ENCODE measurements at places on chromosomes 12 and 14.

DNA sequence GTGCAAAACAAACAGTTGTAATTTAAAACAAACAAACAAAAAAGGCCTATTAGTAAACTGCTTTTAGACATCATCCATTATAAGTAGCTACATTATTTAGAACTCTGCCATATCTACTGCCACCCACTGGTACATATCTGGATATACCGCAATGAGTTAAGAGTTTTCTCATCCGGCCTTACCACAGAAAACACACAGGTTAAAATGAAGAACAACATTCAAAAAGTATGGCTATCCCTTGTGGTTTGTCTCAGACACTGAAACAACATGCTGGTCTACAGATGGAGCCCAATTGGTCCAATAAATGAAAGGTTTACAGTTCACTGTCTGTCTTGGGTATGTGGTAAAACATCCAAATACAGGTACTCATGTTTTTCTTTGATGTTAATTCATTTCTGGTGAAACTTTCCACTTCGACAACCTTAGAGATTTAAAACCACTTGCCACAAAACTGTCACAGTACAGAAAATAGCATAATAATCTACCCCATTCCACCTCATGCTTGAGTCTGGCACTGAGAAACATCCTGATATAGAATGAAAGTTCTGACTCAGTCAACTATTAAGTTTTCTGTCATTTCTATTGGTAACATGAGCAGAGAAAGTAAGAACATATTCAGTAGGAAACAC, 354.3 kb downstream of the CEP128 start:
- DNase-seq = no peak

DNA sequence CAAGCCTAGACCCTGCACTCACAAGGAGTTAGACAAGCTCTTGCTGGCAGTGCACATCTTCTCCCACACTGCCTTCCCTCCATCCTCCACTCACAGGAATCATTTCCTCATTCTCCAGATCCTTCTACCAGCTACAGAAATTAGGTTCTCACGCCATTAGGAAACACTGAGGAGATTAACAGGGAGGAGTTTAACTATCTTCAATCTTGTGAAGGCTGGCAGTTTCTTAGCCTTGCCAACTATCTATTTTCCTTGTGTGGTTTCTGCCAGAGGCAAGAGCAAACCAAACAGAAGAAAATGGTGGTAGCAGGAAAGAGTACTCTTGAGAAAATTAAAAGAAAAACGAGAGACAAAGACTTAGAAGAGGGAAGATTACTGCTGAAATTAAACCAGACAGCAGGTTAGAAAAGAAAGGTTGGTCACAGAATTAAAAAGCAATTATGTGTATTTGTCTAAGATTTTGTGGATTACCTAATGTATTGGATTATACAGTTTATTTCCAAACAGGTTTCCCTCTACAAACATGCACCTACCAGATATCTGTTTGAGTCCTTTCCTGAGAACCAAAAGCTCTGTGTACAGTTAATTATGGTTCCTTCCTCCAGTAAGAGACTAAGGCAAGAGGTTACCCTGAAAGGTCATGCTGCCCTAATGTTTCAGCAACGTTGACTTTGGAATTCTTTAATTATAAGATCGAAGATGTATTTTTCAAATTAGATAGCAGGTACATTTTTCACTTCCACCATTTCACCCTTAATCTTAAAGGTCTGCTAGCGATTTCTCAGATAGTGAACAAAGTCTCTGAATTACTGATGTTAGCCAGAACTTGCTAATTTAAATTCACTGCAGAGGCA, 5.0 kb downstream of the RERG start:
- no peak for DNase-seq

DNA sequence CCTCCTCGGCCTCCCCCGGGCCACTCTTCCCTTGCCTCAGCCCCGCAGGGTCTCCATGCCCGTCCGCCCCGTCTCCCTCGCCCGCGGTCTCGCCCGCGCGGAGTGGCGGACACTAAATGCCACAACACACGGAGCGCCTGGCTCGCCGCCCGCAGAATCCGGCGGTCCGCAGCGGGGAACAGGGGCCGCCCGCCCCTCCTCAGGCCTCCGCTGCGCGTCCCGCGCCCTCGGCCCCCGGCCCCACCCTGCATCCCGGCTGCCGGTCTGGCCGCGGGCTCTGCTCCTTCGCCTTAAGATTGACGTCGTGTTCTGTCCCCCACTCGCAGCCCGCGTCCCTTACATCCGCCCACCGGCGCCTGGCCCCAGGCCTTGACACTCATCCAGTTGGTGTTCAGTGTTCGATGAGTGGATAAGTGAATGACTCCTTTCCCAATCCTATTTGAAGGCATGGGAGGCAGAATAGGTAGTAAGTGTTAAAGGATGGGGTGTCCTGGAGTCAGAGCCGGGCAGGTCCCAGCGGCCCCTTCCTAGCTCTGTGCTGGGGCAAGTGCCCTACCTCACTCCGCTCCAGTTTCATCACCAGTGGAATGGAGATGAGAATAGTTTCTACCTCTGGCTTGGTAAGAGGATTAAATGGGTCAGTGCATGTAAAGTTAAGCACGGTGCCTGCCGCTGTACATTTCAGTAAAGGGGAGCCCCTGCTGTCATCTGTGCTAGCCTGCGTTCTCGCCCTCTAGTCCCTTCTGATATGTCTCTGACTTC, 622 bp downstream of the TECPR2 start:
- no peak for DNase-seq

DNA sequence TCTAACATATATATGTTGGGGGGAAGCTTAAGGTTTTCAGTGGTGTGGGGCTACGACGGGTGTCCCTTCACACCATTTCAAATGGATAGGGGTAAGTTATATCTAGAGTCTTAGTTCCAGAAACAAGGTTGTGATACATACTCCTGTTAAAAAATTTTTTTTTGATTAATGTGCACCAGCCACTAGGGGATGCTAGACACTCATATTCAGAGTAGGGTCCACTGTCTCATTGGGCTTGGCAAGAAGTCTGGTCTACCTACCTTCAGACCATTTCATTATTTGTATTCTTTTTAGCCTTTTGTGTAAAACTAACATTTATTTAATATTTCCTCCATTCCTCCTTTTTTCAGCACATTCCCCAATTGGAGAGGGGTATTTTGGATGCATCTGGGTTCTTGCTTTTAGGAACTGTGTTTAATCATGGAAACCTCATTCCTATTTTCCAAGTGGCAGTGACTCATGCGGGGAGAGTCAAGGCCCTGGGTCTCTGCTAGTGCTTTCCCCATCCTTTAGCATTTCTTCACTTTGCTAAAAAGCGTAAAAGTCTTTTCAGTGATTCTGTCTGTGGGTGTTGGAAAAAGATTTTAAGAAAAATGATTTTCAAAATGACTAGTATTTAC, 33.4 kb downstream of the ANO4 start:
- no peak for DNase-seq

DNA sequence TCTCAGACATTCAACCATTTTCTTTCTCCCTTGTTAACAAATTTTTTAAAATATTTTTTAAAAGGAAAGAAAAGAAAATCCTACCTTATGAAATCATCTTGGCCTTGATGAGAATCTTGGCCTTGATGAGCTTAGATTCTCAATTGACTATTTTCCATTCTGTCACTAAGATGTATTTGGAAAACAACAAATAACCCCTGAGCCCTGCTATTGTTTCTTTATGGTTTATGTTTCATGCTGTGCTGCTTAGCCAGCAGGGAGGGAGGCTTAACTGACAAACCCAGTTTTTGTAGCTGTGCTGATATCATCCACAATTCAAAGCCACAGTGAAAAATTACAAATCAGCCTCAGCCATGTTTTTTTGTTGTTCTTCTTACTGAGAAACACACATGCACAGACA, 404.1 kb downstream of the RAD51B start:
- DNase-seq = no peak

All from activated gamma-delta T cell treated with anti-CD3 and anti-CD28 coated beads, Interleukin-2, amount 50 U/mL, for 16 hours (primary cell).